Brain (organoid and tissue), 16 donors: ENCODE measurements at places on chromosomes 3 and 15.

GRCh38 chr3:105274536-105274935, 92.2 kb upstream of the ALCAM start:
- DNase-seq, result no peak

DNA sequence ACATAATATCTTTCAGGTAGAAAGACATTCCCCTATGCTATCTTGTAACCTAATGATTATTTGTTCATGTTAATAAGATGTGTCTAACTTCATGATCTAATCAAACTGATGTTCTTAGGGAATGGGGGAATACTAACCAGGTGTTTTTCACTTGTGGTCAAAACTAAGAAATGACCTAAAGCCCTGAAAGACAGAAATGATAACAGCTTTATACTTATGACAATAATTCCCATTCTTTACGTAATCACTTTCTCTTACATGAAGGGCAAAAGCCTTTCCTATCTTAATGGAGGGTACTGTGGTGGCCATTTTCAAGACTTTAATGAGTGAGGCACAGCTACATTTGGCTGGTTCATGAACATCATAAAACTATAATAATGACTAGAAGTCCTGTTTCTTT, 33.9 kb upstream of the MEIS2 start:
- DNase-seq, result no peak

GRCh38 chr3:13532085-13532484, 16.8 kb upstream of the FBLN2 start:
- no peak for DNase-seq

GRCh38 chr3:138059261-138059660, 49.3 kb downstream of the CLDN18 start:
- DNase-seq, result no peak
